ENCODE measurements at places on chromosomes 4 and X.

- no peak for DNase-seq
Observed at GRCh38 chr4:148790691-148791090, 348.5 kb upstream of the NR3C2 start.

GRCh38 chrX:2650037-2650436 lies 41.1 kb upstream of the CD99 start:
- no peak for DNase-seq

- no peak for DNase-seq
Observed at GRCh38 chr4:183130328-183131155, 31.5 kb downstream of the WWC2 start.

- DNase-seq, result no peak
Observed at GRCh38 chr4:76571274-76571673, 136.2 kb downstream of the SHROOM3 start.

- no peak for DNase-seq
Observed at GRCh38 chrX:14598330-14598729, 69.0 kb downstream of the GLRA2 start.

DNA sequence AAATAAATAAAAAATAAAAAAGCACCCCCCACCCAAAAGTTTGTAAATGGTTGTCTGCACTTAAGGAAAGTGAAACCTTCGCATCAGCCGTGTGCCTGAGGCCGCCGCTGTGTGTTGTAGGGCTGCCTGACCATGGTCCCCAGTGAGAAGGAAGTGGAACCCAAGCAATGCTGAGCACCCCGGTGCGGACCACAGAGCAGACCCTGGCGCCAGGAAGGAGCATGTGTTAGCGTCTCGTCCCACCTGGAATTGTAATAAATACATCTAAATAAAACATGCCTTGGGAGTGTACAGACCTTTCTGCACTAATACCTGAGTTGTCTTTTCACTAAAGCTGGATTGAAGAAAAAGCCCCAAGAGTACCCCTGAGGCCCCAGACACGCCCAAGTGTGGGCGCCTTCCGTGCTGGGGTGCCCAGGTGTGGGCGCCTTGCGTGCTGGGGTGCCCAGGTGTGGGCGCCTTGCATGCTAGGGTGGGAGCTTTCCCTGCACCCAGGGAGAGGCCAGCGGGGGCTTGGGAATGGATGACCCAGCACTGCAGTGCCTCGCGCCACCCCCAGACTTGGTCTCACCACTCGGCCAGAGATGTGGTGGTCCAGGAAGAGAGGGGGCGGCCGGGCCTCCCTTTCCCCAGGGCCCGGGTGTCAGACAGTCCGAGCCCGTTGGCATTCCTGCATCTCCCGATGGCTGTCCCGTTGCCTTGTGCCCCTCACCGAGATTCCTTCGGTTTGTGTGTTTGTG lies 33.7 kb downstream of the HTT-AS start:
- no peak for DNase-seq

DNA sequence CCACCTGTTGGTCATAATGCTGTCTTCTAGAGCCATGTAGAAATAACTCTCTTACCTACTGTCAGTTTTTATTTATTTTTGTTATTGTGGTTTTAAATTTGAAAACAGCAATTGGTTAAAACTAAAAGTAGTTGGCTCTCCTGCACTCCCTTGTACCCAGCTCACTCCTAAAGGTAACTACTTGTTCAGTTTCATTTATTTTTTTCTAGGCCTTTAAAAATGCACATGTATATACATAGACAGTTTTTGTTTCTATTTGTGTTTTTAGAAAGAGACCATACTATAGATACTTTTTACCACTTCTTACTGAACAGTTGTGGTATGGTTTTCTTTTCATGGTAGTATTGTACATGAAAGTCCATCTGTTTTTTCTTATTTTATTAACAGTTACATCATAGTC lies 16.8 kb downstream of the SMAD1 start:
- no peak for DNase-seq

DNA sequence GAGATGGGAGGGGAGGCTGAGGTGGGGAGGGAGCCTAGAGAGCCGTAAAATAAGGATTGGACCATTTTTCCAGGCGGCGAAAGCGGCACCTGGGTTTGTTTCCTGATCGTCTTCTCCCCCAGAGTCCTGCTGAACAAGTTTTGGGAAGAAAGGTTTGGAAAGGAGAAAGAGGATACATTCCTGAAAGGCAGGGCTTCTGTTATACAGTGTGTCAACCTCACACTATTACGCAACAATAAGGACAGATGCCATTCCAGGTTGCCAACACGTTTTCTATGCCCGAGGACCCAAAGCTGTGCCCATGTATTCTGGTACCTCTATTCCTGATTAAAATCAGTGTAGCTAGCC lies 658 bp downstream of the SCOC start:
- no peak for DNase-seq

DNA sequence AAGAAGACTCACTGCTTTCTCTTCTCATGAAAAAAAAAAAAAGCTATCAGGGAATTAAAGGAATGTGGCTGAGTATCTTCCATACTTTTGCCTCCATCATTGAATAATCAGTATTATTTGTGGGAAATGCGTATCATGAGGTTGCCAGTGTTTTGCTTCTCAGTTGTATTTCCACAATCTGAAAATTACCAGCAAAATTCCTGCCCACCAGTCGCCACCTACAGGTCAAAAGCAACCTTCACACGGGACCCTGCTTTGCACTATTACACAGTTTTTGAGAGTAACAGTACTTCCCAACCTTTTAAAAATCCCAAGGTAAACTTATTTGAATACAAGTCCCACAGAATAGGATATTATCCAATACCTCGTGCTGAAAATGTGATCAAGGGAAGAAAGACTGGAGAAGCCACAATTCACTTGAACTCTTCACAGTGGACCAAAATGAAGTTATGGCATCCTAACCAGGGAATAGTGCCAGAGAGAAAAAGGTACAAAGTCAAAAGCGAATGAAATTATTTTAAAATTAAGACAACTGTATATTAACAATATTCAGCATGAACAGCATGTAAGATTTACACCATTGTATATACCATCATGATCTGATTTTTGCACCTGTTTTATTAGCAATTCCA lies 30.4 kb downstream of the PGRMC1 start:
- no peak for DNase-seq

- no peak for DNase-seq
Observed at GRCh38 chr4:121977251-121978171, 25.7 kb upstream of the TRPC3 start.

- no peak for DNase-seq
Observed at GRCh38 chrX:151393514-151393913, 3.5 kb upstream of the VMA21 start.

GRCh38 chr4:26020083-26020668 lies 106.2 kb downstream of the SMIM20 start:
- no peak for DNase-seq

DNA sequence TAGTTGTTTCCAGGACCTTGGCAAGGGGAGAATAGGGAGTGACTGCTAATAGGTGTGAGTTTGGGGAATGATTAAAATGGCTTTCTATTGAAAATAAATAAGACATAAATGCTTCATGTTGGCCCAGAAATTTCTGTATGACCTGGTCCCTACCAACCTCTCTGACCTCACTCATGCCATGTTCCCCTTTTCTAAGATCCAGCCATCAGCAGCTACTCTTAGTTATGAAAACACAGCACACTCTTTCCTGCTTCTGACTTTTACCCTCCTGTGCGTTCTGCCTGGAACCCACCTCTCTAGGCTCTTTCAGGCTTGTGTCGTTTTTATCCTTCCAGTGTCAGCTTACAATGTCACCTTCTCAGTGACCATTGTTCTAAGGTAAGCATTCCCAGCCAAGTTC lies 14.8 kb upstream of the CXCL5 start:
- no peak for DNase-seq

- no peak for DNase-seq
Observed at GRCh38 chr4:151865312-151865711, 104.5 kb upstream of the GATB start.

DNA sequence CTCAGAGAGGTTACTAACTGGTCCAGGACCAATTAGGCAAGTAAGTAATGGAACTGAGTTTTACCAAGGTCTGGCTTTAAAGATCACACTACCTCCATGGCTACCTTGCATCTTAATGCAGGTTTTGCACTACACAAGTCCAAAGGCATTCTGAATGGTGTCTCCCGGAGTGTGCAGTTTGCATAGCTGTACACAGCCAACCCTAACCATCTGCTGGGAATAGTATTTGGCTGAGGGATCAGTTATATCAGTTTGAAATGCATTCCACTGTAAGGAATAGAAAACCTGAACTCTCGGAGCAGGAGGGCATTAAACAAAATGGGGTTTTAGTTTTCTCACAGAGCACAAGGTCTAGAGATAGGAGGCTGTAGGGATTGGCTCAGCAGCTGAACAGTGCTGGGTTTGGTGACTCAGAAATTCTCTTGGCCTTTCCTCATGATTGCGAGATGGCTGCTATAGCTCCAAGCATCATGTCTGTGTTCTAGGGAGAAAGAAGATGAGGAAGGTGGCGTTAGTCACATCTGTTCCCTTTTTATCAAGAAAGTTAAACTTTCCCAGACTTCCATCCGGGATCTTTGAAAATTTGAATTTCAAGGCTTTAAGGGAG lies 177.1 kb downstream of the NHS start:
- DNase-seq, result no peak

DNA sequence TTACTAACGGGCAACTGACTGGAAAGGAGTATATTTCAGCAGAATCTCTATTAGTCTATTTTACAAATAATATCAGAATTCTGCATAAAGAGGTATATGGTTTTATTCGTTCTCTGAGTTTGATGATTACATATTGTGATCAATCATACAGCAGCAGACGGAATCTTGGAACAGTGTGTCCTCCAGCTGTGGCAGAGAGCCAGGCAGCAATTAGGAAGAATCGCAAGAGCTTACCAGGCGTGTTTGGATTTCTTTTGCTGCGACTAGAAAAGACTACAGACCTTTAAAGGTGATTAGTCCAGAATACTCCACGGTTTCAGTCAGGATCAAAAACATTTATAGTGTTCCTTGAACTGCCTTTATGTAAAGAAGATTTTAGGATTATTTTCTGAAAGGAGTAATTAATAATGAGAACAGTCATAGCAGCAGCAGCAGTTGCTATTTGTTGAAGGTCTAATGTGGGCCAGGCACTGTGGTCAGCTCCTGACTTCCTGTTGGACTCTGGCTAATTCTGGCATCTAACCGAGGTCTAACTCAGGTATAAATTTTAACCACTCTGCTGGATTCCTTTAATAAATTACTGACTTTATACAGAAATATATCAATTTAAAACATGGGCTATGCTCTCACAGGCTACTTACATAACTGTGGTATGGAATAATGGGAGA lies 225.3 kb upstream of the CXorf66 start:
- no peak for DNase-seq

- no peak for DNase-seq
Observed at GRCh38 chr4:14272206-14272605, 644.7 kb upstream of the BOD1L1 start.

- no peak for DNase-seq
Observed at GRCh38 chr4:132312521-132312920, 836.6 kb upstream of the PCDH10 start.

DNA sequence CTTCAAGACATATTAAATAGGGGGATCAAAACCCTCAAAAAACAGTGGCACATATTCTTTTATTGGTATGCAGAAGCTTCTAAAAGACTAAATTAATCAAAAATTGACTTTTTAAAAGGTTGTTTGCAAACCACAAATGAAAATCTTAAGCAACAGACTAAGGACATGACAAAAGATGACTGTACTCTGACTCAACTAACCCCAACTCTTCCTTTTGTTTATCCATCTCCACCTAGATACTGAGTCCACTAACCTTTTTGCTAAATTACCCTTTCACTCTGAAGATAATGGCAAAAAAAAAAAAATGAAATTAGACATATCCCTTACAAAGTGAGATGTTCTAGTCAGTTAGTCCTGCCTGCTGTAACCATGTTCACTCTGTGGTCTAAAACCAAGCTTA lies 91.6 kb upstream of the NLRP2B start:
- no peak for DNase-seq

DNA sequence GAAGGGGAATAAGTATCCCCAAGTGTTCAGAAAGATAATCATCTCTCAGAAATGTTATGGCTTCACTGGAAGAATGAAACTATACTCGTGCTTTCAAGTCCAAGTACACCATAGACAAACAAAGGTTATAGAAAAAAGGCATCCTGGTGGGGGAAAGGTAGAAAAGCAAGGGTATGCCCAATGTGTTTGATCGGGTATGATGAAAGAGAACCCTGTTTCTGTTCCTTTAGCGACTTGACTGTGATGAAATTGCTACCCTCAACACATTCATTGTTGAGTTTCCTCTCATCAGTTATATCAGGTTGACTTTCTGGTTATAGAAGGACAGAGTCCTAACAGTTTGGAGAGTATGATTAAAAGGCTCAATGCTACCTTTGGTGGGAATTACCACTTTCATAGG lies 464.3 kb downstream of the GRXCR1 start:
- no peak for DNase-seq

DNA sequence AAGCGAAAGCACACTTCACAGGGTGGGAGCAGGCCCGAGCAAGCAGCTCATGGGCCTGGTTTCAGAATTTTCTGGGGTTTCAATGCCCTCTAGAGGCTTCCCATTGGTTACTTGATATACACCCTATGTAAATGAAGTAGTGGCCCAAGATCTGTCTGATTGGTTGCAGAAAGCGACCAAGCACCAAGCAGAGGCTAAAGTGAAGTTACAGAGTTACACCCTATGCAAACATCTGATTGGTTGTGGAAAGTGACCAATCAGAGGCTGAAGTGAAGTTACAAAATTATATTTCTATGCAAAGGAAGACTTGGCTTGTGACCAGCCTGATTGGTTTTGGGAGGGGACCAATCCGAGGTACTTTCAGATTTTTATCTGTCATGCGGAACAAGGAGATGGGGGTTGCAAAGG lies 8.2 kb downstream of the FHIP1A start:
- no peak for DNase-seq

GRCh38 chr4:14269824-14270223 lies 642.3 kb upstream of the BOD1L1 start:
- DNase-seq, result no peak

DNA sequence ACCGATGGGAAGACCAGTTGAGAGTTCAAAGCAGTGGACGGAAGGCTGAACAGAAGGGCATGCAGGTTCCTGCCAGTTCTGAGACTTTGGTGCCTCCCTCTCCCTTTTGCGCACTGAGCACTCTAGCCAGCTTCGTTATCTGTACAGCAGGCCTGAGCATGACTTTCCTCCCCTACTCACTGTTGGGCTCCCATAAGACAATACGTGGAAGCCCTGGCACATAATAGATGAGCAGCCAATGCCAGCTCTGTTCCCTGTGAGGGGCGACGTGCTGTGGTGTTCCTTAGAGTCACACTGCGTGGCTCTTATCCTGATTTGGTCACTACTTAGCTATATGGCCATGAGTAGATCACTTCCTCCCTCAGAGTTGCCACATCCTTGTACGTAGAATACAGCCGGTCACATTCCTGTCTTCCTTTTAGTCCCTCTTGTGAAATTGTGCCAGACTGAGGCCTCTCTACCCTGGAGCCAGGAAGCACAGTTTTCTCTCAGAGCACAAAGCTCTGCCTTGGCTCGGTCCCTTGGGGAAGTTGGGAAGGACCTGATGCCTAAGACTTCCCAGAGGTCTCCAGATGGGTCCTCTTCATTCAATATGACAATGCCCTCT lies 160.4 kb upstream of the MAMLD1 start:
- DNase-seq, result no peak

Data from right renal pelvis (tissue), 4 donors.